ENCODE measurements at places on chromosomes 4 and X.

- no peak for DNase-seq
Measured at GRCh38 chrX:9597361-9598035, 132.6 kb downstream of the TBL1X start.

DNA sequence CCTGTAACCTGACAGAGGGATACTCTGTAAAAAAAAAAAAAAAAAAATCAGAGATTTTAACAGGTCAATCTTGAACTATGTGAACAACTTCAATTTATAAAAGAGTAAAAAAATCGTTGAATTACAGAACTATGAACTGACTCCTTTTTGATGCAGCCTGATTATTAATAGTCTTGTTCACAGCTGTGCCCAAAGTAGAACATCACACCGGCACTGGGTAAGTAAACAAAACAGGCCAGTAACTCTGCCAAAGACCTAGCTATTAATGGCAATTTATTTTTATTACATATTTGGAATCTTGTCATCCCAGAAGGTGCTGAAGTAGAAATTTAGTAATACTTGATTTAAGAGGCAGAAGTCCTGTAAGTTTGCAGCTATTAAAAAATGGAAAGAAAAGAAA lies 31.4 kb downstream of the CPE start:
- no peak for DNase-seq

DNA sequence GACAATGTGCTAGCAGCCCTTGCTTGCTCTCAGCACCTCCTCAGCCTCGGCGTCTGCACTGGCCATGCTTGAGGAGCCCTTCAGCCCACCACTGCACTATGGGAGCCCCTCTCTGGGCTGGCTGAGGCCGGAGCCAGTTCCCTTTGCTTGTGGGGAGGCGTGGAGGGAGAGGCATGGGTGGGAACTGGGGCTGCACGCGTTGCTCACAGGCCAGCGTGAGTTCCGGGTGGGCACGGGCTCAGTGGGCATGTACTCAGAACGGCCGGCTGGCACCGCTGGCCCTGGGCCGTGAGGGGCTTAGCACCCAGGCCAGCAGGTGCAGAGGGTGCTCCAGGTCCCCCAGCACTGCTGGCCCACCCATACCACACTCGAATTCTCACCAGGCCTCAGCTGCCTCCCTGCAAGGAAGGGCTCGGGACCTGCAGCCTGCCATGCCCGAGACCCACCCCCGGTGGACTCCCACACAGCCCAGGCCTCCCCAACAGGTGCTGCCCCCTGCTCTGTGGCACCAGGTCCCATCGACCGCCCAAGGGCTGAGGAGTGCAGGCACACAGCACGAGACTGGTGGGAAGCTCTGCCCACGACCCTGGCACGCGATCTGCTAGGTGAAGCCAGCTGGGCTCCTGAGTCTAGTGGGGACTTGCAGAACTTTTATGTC lies 100.3 kb downstream of the SLC39A8 start:
- DNase-seq: no peak

DNA sequence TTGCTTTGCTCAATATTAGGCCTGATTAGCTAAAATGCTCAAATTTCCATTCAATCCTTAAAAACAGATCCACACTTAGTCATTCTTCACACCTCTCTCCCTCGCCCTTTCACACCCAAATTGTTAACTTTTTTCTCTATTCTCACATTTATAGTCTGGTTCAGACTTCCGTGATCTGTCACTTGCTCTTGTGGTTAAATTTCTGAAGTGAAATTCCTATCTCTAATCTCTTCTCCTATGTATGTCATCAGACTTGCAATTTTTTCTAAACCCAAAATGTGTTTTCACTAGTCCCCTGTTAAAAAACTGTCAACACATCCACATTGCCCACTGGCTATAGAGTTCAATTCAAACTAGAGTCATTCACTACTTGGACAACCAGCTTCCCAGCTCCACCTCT lies 63.2 kb downstream of the SNCA start:
- no peak for DNase-seq

DNA sequence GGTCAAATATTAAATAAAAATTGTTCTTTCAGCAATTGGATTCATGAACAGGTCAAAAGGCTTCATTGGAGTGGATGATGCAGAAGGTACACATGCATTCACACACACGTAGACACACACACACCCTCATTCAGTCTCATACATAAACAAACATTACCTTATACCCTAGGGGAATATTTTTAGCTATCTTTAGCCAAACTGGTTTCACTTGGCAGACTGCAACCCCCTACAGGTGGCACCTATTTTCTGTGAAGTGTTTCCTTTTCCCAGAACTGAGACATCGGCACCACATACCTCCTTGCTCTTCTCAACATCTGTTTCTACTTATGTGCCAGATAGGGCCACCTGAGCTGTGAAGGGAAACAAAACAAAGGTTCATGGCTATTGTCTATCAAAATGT lies 18.5 kb upstream of the KDR start:
- DNase-seq: no peak

- no peak for DNase-seq
Measured at GRCh38 chrX:100315566-100315965, 94.5 kb downstream of the PCDH19 start.

- DNase-seq: no peak
Measured at GRCh38 chrX:79477691-79478090, 110.6 kb upstream of the ITM2A start.

DNA sequence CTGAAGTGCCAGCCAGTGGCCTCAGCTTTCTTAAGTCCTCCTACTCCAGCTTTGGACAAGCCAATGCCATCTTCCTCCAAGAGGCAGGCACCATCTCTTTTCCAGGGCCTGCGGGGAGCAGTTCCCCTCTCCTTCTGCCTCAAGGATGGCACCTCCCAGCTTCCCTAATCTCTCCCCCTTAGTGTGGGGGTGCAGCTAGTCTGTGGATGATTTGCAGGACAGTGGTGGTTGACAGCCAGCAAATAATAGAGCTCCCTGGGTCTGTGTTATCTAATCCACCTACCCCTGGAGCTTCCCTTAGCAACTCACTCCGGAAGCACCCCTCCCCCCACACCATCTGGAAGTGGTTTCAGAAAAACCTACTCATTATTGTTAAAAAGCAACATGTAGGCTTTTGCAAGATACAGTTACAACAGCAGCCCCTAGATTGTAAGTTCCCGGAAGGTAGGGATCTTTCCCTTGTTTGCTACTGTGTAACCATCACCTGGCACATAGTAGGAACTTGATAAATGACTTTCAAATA lies 247.1 kb downstream of the BCOR start:
- no peak for DNase-seq

GRCh38 chr4:100780126-100780525 lies 262.3 kb upstream of the EMCN start:
- no peak for DNase-seq

GRCh38 chrX:18449236-18449635 lies 23.8 kb downstream of the CDKL5 start:
- no peak for DNase-seq

GRCh38 chrX:29762006-29762405 lies 453.4 kb upstream of the MAGEB2 start:
- no peak for DNase-seq

- no peak for DNase-seq
Measured at GRCh38 chr4:182683661-182684060, 233.5 kb downstream of the DCTD start.

- DNase-seq: no peak
Measured at GRCh38 chrX:11426712-11427452, 133.7 kb downstream of the AMELX start.

GRCh38 chr4:25839687-25840086 lies 23.1 kb downstream of the SEL1L3 start:
- DNase-seq: no peak

DNA sequence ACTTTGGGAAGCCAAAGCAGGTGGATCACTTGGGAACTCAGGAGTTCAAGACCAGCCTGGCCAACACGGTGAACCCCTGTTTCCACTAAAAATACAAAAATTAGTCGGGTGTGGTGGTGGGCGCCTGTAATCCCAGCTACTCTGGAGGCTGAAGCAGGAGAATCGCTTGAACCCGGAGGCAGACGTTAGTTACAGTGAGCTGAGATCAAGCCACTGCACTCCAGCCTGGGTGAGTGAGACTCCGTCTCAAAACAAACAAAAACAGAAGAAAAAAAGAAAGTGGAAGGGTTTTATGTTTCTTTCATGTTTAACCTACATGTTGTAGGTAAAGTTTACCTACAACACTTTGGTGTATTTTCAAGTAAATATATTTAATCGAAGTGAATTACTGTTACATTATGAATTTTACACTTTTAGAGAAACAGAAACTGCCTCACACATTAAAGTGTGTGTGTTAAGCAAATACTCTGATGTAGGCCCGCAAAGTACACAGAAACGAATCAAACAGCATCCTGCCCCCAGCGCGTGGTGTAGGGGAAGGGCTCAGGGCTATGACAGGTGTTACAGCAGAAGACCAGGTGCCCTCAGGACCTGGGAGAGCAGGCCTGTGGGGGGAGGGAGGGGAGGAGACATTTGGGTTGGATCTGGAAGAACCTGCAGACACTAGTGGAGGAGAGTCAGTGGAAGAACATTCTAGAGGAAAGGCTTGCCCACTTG lies 39.0 kb downstream of the PTTG2 start:
- DNase-seq: no peak

DNA sequence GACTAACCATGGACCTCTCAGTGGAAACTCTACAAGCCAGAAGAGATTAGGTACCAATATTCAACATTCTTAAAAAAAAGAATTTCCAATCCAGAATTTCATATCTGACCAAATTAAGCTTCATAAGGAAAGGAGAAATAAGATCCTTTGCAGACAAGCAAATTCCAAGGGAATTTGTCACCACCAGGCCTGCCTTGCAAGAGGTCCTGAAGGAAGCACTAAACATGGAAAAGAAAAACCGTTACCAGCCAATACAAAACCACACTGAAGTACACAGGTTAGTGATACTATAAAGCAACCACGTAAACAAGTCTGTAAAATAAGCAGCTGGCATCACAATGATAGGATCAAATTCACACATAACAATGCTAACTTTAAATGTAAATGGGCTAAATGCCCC lies 156.6 kb downstream of the FAM13A start:
- no peak for DNase-seq

GRCh38 chr4:173345648-173346047 lies 11.5 kb upstream of the HMGB2 start:
- DNase-seq: no peak

DNA sequence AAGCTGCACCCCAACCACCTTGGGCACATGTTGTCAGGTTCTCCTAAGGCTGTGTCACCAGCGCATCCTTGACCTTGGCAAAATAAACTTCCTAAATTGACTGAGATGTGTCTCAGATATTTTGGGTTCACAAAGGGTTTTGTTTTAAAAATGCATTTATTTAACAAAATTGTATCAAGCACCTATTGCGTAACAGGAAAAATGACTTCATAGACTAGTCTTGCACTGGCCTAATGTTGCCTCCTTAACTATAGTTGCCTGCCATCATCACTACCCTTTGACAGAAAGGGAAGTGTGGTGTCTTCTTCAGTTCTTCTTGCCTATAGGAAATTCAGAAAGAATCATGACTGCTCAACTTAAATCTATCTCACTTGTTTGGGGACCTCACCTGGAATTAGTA lies 374.2 kb downstream of the SH2D1A start:
- no peak for DNase-seq

DNA sequence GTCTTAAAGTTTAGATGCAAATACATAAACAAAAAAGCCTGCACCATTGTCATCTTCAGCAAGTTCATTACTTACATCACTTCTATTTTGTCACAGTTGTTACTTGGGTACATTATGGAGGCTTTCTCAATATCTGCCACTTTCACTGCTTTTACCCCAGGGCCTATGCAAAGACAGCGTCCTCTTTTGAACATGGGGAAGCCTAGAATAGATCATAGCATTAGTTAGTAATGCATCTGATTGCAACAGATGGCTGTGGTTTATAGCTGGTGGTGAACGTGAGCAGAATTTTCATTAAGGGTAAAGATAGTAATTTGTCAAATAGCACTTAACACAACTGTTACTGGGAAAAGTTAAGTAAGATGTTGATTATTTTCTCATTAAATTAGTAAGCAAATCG lies 729 bp downstream of the CXCL11 start:
- no peak for DNase-seq

DNA sequence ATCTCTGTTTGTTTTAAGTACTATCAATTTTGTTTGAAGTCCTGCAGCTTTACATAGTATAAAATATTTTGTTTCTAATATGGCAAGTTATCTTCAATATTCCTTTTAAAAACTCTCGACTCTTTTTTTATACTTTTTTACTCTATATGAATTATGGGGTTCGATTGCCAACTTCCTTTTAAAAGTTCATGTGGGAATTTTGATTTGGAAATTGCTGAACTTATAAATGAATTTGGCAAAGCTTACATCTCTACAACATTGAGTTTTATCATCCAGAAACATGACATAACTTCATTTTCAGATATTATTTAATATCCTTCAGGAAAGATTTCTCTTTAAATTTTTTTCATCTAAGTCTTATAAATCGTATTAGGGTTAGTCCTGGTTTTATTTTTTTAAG lies 60.8 kb downstream of the ASB9 start:
- DNase-seq: no peak

DNA sequence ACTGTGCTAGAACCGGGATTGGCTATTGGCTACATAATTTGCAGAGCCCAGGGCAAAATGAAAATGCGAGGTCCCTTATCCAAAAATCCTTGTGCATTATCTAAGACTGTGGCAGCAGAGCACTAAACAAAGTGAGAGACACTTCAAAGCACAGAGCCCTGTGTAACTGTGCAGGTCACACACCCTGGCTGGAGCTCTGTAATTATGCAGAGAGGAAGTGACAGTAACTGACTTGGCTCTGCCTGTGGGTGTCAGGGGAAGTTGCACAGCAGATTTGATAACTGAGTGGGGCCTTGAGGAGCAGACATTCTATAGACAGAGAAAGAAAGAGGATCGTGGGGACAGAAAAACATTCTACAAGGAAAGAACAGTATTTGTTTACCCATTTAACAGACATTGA lies 173.5 kb upstream of the FMR1 start:
- no peak for DNase-seq

- DNase-seq: no peak
Measured at GRCh38 chr4:185912779-185913178, 100.8 kb upstream of the SORBS2 start.

DNA sequence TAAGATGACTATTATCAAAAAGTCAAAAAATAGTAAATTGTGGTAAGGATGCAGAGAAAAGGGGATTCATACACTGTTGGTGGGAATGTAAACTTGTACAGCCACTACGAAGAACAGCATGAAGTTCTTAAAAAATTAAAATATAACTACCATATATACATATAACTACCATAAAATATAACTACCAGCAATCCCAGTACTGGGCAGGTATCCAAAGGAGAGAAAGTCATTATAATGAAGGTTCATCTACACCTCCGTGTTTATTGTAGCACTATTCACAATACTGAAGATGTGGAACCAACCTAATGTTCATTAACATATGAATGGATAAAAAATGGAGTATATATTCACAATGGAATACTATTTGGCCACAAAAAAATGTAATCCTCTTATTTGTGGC lies 360.9 kb upstream of the CT83 start:
- DNase-seq: no peak

DNA sequence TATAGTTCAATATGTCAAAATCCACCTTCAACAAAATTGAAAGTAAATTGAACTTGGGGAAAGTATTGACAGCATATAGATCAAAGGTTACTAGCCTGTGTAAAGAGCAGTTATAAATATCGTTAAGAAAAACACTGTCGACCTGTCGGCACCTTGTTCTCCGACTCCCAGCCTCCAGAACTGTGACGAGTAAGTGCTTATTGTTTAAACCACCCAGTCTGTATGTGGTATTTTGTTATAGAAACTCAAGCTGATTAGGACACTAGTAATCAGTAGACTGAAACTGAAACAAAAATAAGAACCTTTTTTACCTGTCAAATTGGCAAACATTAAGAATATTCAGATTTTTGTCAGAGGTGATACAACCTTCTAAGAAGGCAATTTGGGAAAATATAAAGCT lies 17.0 kb downstream of the HTT start:
- no peak for DNase-seq

- DNase-seq: no peak
Measured at GRCh38 chr4:127140306-127140705, 492.5 kb upstream of the INTU start.

Data from activated CD4-positive, alpha-beta T cell treated with anti-CD3 and anti-CD28 coated beads for 24 hours (primary cell).